ENCODE measurements at places on chromosomes 1 and 21.

- DNase-seq = peak; percentile 64
These were observed 9.7 kb downstream of the KLHDC8A start for GRCh38 chr1:205346956-205347574.

DNA sequence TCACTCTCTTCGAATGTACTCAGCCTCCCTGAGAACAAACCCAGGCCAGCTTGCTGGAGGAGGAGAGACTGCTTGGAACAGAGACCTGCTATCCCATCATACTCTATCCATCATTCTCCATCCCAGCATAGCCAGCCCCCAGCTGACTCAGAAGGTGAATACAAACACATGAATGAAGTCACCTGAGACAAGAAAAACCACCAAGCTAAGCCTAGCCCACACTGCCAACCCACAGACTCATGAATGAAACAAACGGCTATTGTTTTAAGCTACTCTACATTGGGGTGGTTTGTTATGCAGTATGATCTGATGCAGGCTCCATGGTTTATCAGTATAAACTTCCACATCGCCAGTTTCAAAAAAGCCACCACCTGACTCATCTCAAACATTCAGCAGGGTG lies 395.6 kb downstream of the SETD4 start:
- DNase-seq = peak; percentile 13

DNA sequence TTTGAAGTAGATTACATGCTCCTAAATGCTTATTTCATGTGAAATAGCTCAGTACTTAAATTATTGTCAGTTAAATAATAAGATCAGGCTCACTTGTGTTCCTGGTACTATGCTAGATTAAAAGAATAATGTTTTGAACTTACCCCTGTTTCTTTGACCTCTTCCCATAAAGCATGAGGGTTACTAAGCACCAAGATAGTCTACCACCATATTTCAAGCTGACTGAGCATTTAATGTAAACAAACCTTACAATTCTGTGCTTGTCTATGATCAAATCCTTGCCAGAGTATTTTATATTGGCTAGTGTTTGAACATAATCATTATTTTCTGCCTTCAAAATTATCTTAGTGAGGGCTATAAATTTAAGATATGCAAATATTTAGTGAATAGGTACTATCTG lies 98.1 kb downstream of the LHX9 start:
- peak; percentile 68 for DNase-seq

GRCh38 chr21:45234965-45235364 lies 52.7 kb downstream of the POFUT2 start:
- DNase-seq = no peak

DNA sequence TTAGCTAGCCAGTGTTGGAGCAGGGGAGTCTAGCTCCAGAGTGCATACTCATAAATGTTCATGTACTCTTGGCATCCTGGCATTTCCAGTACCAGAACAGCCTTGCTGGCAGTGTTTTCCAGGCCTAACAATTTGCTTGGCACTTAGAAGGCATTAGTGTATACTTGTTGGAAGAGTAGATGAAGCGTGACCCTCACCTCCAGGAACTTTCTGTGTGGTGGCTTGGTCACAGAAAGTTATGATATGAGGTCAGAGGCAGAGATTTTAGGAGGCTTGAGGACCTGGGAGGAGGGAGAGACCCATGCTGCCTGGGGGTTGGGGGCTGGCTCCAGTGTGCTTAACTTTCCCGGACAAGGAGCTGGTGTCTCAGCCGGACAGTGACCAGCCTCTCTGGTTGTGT lies 52.7 kb upstream of the GCLM start:
- no peak for DNase-seq

- peak; percentile 53 for DNase-seq
These were observed 45.8 kb downstream of the MIGA1 start for GRCh38 chr1:77825131-77825709.

DNA sequence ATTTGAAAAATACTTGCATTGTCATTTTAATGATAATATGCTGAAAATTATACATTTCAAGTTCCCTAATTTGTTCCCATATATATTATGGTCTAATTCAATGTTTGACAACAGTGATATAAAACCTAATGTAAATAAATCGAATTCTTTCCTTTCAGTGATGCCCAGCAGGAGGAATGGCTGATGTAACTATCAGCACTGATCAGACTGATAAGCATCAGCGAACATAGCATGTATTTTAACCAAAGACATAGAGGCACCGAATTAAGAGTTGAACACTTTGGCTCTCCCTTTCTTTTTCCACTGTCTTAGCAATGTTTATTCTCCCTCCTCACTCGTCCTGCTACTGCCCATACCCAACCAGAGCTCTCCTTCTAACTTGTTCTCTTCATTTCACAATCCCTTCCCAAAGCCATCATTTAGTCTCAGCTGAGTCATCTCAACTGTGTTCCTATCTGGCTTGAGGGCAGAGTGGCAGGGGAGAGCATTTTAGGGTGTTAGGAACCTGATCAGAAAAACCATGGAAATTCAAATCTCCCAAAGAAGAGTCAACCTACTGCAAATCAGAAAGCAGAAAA lies 58.8 kb upstream of the C1orf115 start:
- no peak for DNase-seq

DNA sequence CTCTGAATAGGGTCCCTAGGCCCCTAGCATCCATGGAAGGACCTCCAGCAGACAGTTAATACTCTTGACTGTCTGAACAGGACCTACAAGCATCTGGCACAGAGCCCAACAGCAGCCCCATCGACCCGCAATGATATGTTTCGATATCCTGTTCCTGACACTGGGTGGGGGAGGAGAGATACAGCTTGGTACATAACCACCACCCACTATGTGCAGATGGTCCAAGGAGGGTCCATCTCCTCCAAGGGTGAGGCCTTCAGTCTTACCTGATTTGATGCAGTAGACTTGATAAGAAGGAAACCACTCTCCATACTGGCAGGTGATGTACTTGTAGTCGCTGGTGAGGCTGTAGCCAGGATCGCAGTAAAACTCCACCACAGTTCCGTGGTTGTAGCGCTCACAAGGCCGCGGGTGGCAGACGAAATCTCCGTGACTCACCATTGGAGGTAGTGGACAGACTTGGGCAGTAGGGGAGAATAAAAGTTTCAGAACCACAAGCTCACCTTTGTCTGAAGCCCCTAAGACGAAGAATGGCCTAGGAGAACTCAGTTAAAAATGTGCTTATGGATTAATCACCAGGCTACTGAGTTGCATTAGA lies 86.0 kb upstream of the TLR5 start:
- DNase-seq = no peak

- no peak for DNase-seq
These were observed 88.6 kb downstream of the SELENOF start for GRCh38 chr1:86825319-86825718.

GRCh38 chr1:156880473-156880872 lies 13.0 kb upstream of the PEAR1 start:
- DNase-seq = no peak

GRCh38 chr1:62613325-62613727 lies 16.0 kb downstream of the ANGPTL3 start:
- DNase-seq = no peak

- peak; percentile 85 for DNase-seq
These were observed at the start of gene ETNK2 for GRCh38 chr1:204151552-204152309. Gene ETNK2 (minus strand): TSS chr1:204152044. CDS start chr1:204151852, 192 bp downstream.

- DNase-seq = no peak
These were observed 11.3 kb downstream of the CSTB start for GRCh38 chr21:43764576-43765495.

- DNase-seq = no peak
These were observed 232.5 kb upstream of the TMEM51 start for GRCh38 chr1:14921057-14921456.

DNA sequence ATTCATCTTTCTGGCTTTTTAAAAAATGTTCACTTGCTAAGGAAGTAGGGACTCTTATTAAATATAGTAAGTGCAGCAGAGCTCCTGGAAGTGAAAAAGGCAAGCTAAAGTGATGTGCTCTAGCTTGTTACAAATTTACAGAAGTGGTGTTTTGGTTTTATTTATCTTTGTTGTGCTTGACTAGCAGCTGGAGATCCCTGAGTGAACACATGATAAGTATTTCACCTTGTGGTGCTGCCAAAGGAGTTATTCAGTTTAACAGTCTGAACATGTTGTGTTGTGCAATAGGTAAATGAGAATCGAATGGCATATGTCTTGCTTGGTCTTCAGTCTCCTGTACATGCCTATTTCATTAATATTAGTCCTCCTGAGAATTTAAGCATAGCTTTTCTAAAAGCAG lies 315.7 kb downstream of the TPR start:
- peak; percentile 16 for DNase-seq

DNA sequence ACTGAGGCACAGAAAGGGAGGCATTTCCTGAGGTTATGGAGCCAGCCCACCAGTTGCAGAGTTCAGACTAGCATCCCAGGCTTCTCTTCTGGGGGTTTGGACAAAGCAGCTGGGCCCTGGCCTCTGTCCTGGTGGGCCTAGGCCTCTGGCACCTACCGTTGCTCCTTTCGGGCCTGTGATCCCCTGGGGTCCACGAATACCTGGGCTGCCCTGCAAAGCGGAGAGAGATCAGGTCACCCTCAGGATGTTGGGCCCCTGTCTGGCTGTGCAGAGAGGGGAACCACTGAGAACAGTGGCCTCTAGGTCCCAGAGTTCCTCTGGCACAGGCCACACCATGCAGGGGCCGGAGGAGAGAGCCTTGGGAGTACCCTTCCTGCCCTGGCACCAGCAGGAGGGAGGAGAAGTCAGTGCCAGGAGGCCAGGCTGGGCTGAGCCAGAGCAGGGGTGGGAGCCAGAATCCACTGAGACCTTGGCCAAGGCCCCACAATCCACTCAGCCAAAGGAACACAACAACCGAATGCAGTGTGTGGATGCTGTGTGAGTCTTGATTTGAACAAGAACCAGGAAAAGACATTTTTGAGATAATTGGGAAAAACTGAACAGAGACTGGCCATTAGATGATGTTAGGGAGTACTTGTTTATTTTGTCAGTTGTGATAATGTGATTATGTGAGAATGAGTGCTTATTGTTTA lies 8.9 kb downstream of the COL9A2 start:
- DNase-seq = no peak

GRCh38 chr1:47866601-47867437 lies 130.4 kb downstream of the TRABD2B start:
- no peak for DNase-seq

DNA sequence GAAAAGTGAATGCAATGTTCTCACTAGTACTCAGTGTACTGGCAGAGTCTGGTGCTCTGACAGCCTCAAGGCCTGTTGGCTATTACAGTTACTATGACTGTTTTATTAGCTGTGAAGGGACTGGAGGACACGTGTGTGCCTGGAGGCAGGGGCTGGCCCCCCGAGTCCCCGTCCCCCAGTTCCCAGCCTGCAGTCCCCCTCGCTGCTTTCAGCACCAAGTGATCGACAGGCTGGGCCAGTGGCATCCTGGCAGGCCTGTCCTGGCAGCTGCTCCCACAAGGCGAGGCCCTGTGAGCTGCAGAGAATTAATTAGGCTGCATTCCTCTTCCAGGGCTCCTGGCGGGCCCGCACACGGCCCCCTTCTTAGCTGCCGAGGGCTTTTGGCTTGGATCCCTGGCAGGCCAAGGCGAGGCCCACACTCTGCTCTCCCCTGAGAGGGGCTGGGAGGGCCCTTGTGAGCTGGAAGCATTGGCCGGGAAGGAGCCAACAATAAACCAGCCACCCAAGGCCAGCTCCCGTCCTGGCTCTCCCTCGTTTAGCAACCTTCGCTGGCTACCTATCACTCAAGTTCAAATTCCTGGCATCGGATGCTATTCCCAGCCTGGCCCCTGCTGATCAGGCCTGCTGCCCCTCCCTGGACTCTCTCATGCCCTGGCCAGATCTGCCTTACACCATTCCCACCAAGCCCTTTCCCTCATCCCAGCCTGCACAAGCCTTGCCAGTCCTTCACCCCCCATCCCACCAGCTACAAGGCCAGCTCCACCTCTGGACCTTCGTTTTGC lies 9.8 kb downstream of the EDN2 start:
- DNase-seq = no peak

DNA sequence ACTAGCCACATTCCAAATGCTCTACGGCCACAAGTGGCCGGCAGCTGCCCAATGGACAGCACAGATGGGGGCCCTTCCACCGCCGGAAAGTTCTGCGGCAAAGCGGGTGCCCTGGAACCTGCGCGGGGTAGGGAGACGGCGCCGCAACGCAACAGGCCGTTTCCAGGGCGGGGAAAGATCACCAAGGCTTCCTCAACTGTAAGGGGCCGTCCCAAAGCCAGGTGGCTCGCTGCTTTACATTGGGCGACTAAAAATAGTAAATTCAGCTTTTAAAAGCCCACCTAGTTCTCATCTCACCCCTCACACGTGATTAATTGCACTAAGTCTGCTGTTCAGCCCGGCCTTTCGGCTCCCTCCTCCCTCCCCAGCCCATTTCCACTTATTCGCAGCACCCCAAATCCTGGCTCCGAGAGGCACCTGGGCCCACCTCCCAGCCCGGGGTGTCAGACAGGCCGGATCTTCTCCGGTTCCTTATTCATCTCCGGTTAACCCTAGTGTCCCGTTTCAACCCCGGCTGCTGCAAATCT lies 643 bp downstream of the CFAP298 start:
- DNase-seq = peak; percentile 57
